ENCODE measurements at places on chromosomes 3 and 15. TPM values are rescaled to one million over a fixed set of nuclear protein-coding genes. Genes with fewer than 3 reads are reported as not detected.

- H3K36me3 ChIP-seq: no peaks in the 10 kb centered on the region
- no peak overlapping the region for H3K4me3 ChIP-seq
- H3K27ac ChIP-seq: no peak overlapping the region
- no peaks in the 10 kb centered on the region for H3K27me3 ChIP-seq
- DNase-seq: no peak
Observed at GRCh38 chr3:12237912-12238650, 50.8 kb upstream of the PPARG start.

DNA sequence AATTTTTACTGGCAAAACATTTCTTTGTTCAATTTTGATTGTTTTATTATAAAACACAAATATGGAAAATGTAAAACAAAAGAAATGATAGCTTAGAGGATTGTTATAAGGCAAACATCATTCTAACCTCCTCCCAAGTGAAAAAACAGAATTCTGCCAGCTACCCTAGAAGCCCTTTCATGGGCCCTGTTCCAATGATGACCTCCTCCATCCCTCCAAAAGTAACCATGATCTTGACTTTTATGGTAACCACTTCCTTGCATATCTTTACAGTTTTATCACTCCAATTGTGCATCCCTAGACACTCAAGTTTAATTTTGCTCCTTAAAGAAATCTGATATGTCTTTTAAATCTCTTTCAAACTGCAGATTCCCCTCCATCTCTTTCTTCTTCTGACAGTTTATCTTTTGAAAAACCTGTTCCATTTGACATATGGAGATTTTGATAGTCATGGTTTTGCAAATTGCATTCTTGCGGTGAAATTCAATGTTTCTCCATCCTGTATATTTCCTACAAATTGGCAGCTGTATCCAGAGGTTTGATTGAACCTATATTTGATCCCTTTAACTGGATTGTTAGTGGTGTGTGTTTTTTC, 27.0 kb upstream of the TNFAIP8L3 start:
- peaks cover 11% of the 10 kb centered on the region for H3K27me3 ChIP-seq
- no peak for DNase-seq
- H3K4me3 ChIP-seq: no peak overlapping the region
- peak overlapping the region; percentile 21 for H3K27ac ChIP-seq
- peaks cover 28% of the 10 kb centered on the region for H3K4me1 ChIP-seq

GRCh38 chr15:35979608-35980007, 433.6 kb upstream of the DPH6 start:
- no peaks in the 10 kb centered on the region for H3K36me3 ChIP-seq
- no peaks in the 10 kb centered on the region for H3K4me1 ChIP-seq
- H3K27ac ChIP-seq: no peak overlapping the region
- DNase-seq: no peak
- no peaks in the 10 kb centered on the region for H3K27me3 ChIP-seq
- H3K4me3 ChIP-seq: no peak overlapping the region

- no peak overlapping the region for H3K4me3 ChIP-seq
- no peaks in the 10 kb centered on the region for H3K36me3 ChIP-seq
- no peak overlapping the region for H3K27ac ChIP-seq
Observed at GRCh38 chr3:31067004-31067403, 172.5 kb upstream of the GADL1 start.

DNA sequence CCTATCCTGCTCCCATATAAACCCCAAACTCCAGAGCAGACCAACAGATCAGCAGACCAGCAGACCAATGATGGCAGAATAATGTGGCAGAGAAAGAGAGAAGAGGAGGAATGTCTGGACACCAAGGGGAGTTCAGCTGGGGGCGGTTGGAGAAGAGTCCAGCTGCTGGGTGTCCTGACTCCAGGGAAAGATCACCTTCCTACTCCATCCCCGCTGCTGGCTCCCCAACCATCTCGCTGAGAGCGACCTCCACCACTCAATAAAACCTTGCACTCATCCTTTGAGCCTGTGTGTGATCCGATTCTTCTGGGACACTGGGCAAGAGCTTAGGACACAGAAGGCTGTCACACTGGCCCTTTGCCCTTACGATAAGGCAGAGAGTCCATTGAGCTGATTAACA, 12.8 kb upstream of the PLAAT1 start:
- no peak overlapping the region for H3K27ac ChIP-seq
- peaks cover 8% of the 10 kb centered on the region for H3K4me1 ChIP-seq
- H3K36me3 ChIP-seq: no peaks in the 10 kb centered on the region
- H3K4me3 ChIP-seq: no peak overlapping the region
- DNase-seq: no peak

GRCh38 chr3:15797642-15798303, at the start of gene ANKRD28:
Gene ANKRD28, minus strand, starts transcription at chr3:15797979. Its CDS starts 1,458 bp downstream, at chr3:15796521.
- H3K4me1 ChIP-seq: peaks cover 9% of the 10 kb centered on the region
- peaks cover 9% of the 10 kb centered on the region for H3K36me3 ChIP-seq
- H3K27ac ChIP-seq: peak within 1 kb of the TSS; percentile 75
- no peaks in the 10 kb centered on the region for H3K27me3 ChIP-seq

- H3K4me3 ChIP-seq: no peak overlapping the region
- H3K27me3 ChIP-seq: no peaks in the 10 kb centered on the region
- H3K27ac ChIP-seq: no peak overlapping the region
- DNase-seq: no peak
- H3K4me1 ChIP-seq: no peaks in the 10 kb centered on the region
- H3K36me3 ChIP-seq: no peaks in the 10 kb centered on the region
Observed at GRCh38 chr3:8992854-8993253, 29.6 kb upstream of the RAD18 start.

DNA sequence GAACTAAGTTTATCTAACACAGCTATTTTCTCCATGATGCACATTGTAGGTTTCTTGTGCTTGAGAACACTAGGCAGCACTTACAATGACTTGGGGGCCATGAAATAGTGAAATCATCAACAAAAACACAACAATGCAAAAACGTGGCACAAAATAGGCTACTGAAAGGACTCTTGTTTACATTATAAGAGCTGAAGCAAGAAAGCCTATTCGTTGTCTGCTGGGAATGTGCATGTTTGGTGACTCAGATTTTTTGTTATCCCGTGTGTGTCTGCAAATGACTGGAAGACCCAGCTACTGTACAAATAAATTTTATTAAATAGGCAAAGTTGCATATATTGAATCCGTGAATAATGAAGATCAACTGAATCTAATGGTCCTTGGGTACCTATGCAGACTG, 85.0 kb downstream of the TCF12 start:
- H3K27ac ChIP-seq: no peak overlapping the region
- H3K4me3 ChIP-seq: no peak overlapping the region
- H3K27me3 ChIP-seq: no peaks in the 10 kb centered on the region
- peaks cover 3% of the 10 kb centered on the region for H3K36me3 ChIP-seq

GRCh38 chr3:46878781-46879436, 1.4 kb downstream of the PTH1R start:
- no peak overlapping the region for H3K27ac ChIP-seq
- H3K27me3 ChIP-seq: peaks cover 45% of the 10 kb centered on the region
- peak; percentile 60 for DNase-seq

DNA sequence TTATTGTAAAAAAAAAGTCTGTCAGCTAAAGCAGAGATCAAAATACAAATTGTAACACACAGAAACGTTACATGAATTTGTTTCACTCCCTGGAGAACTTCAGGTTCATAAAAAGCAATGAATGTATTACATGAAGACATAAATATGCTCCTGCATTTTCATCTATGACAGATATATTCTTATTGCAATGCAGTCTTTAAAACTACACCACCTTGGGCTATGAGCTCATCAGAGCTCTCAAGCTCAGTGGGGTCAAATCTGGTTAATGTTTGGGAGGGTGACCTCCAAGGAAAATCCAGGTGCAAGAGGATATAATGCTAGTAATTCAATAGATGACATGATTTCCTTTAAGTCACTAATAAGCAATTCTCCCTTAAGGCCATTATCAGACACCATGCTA, 606.8 kb downstream of the EPHA3 start:
- H3K27ac ChIP-seq: no peak overlapping the region
- DNase-seq: no peak
- no peak overlapping the region for H3K4me3 ChIP-seq
- no peaks in the 10 kb centered on the region for H3K27me3 ChIP-seq

DNA sequence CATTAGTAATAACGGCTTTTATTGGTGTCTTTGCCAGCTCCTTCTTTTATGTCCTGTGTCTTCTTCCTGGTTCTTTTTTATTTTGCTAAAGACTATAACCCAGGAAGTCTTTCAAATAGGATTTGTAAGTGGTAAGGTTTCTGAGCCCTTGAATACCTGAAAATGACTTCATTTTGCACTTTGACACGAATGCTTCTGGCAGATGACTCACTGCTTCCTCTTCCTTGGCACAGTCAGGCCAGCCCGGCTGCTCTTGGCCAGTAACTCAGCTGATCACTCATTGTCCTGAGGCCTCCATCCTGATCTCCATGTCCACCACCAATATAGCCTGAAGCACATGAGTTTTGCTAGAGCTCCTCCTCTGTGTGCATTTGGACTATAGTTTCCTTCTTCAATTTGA, 48.7 kb upstream of the NR2E3 start:
- H3K36me3 ChIP-seq: peaks cover 13% of the 10 kb centered on the region
- no peaks in the 10 kb centered on the region for H3K27me3 ChIP-seq
- DNase-seq: peak; percentile 79
- H3K27ac ChIP-seq: peak overlapping the region; percentile 76

DNA sequence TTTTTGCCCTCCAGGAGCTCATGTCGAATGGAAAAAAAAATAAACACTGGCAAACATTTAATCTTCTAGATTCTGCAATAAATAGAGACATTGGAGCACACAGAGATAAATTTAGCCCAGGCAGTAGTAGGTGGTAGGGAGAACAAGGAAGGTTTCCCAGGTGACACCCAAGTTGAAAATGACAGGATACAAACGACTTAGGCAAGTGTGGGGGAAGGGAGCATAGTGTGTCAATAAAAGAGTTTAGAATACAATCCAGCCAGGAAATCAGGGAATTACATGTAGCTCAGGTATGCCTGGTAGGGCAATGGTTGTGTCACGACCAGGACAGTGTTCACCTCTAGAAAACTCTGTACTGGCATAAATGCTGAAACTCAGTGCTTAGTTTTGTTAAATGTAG, 364.6 kb upstream of the AGTR1 start:
- peaks cover 12% of the 10 kb centered on the region for H3K4me1 ChIP-seq
- no peak overlapping the region for H3K4me3 ChIP-seq
- no peak overlapping the region for H3K27ac ChIP-seq
- H3K27me3 ChIP-seq: no peaks in the 10 kb centered on the region

GRCh38 chr15:80317389-80318182, 65.6 kb upstream of the CTXND1 start:
- H3K4me3 ChIP-seq: no peak overlapping the region
- H3K4me1 ChIP-seq: peaks cover 7% of the 10 kb centered on the region
- H3K27ac ChIP-seq: no peak overlapping the region
- DNase-seq: no peak

DNA sequence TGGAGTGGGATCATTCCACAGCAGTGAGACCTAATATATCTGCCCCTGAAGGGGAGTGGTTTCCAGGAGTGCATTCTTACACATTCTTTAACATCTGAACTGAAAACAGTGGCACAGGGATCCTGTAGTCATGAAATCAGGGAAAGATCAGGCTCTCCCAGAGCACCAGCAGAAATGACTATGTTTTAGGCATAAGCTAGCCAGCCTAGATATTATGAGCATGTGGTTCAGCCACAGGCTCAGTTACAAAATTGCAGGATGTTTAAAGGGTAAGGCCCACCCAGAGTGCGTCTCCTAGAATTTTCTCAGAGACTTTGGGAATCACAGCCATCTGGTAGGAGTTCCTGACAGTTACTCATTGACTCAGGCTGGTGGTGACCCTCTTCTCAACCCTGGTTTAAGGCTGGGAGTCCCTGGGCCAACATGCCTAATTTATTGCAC, 20.9 kb downstream of the FSTL1 start:
- H3K36me3 ChIP-seq: no peaks in the 10 kb centered on the region
- no peak for DNase-seq
- H3K27me3 ChIP-seq: no peaks in the 10 kb centered on the region
- H3K27ac ChIP-seq: no peak overlapping the region
- no peak overlapping the region for H3K4me3 ChIP-seq

GRCh38 chr15:38994310-38994709, 429.7 kb upstream of the RASGRP1 start:
- no peak overlapping the region for H3K4me3 ChIP-seq
- H3K27ac ChIP-seq: no peak overlapping the region
- no peak for DNase-seq

GRCh38 chr3:62467966-62468722, 94.8 kb upstream of the FEZF2 start:
- no peak overlapping the region for H3K27ac ChIP-seq
- DNase-seq: no peak
- H3K36me3 ChIP-seq: no peaks in the 10 kb centered on the region
- no peaks in the 10 kb centered on the region for H3K4me1 ChIP-seq
- H3K27me3 ChIP-seq: no peaks in the 10 kb centered on the region

- no peak overlapping the region for H3K27ac ChIP-seq
- H3K4me1 ChIP-seq: peaks cover 17% of the 10 kb centered on the region
- H3K27me3 ChIP-seq: peaks cover 12% of the 10 kb centered on the region
- H3K4me3 ChIP-seq: peak overlapping the region; percentile 97
Observed at GRCh38 chr15:70101459-70102113, 3.9 kb upstream of the TLE3 start.

GRCh38 chr3:141093397-141093796, 42.2 kb downstream of the SPSB4 start:
- peaks cover 62% of the 10 kb centered on the region for H3K27me3 ChIP-seq
- no peak overlapping the region for H3K27ac ChIP-seq
- no peaks in the 10 kb centered on the region for H3K4me1 ChIP-seq
- DNase-seq: no peak
- no peak overlapping the region for H3K4me3 ChIP-seq

DNA sequence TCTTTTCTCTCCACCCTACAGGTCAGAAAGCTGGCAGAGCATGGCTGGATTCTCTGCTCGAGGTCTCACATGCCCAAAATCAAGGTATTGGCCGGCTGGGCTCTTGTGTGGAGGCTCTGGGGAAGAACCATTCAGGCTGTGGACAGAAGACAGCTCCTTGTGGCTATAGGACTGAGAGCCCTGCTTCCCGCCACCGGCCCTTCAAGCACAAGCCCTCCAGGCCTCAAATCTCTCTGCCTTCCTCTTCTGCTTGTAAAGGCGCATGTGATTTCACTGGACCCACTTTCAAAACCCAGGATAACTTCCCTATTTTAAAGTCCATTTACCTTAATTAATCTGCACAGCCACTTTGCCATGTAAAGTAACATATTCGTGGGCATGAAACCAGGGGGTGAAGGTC, 36.2 kb upstream of the MGLL start:
- H3K4me3 ChIP-seq: no peak overlapping the region
- no peak overlapping the region for H3K27ac ChIP-seq
- DNase-seq: no peak
- no peaks in the 10 kb centered on the region for H3K4me1 ChIP-seq
- H3K36me3 ChIP-seq: no peaks in the 10 kb centered on the region

C3orf85 gene
- total RNA-seq: not detected

SERPINI2 gene
- not detected for total RNA-seq

FBLN2 gene
- total RNA-seq: not detected

PRR20G gene
- total RNA-seq: not detected

Data from Calu3 (cell line).